ENCODE measurements at places on chromosomes 6 and 20.

GRCh38 chr20:62031462-62032092 lies 34.1 kb downstream of the TAF4 start:
- no peaks in the 10 kb centered on the region for H3K27me3 ChIP-seq
- DNase-seq = no peak
- H3K4me1 ChIP-seq = no peaks in the 10 kb centered on the region
- H3K36me3 ChIP-seq = no peaks in the 10 kb centered on the region
- H3K4me3 ChIP-seq = no peak overlapping the region

- H3K4me3 ChIP-seq = no peak overlapping the region
- H3K27me3 ChIP-seq = no peaks in the 10 kb centered on the region
- no peak overlapping the region for H3K27ac ChIP-seq
- H3K4me1 ChIP-seq = peaks cover 15% of the 10 kb centered on the region
These were observed 49.5 kb upstream of the B4GALT5 start for GRCh38 chr20:49762940-49763766.

- H3K36me3 ChIP-seq = no peaks in the 10 kb centered on the region
- DNase-seq = no peak
- H3K27ac ChIP-seq = no peak overlapping the region
- no peak overlapping the region for H3K4me3 ChIP-seq
These were observed 82.6 kb upstream of the CCDC167 start for GRCh38 chr6:37582306-37582705.

- no peak overlapping the region for H3K4me3 ChIP-seq
- no peaks in the 10 kb centered on the region for H3K27me3 ChIP-seq
- DNase-seq = no peak
- no peaks in the 10 kb centered on the region for H3K36me3 ChIP-seq
- peaks cover 4% of the 10 kb centered on the region for H3K4me1 ChIP-seq
- H3K27ac ChIP-seq = peak overlapping the region; percentile 65
These were observed 63.9 kb downstream of the FHL5 start for GRCh38 chr6:96626759-96627364.

- H3K4me1 ChIP-seq = no peaks in the 10 kb centered on the region
- no peak overlapping the region for H3K4me3 ChIP-seq
- H3K27me3 ChIP-seq = no peaks in the 10 kb centered on the region
- DNase-seq = no peak
- no peak overlapping the region for H3K27ac ChIP-seq
These were observed 406.1 kb downstream of the MAFB start for GRCh38 chr20:40282941-40283340.

- no peak for DNase-seq
- H3K4me1 ChIP-seq = peaks cover 14% of the 10 kb centered on the region
- no peaks in the 10 kb centered on the region for H3K27me3 ChIP-seq
- peaks cover 7% of the 10 kb centered on the region for H3K36me3 ChIP-seq
- H3K27ac ChIP-seq = no peak overlapping the region
- H3K4me3 ChIP-seq = no peak overlapping the region
These were observed 9.2 kb upstream of the SDCBP2 start for GRCh38 chr20:1338096-1338495.

GRCh38 chr6:147624946-147625515 lies 116.5 kb downstream of the SAMD5 start:
- H3K4me3 ChIP-seq = no peak overlapping the region
- no peak for DNase-seq
- no peaks in the 10 kb centered on the region for H3K27me3 ChIP-seq
- H3K4me1 ChIP-seq = no peaks in the 10 kb centered on the region
- H3K36me3 ChIP-seq = no peaks in the 10 kb centered on the region
- H3K27ac ChIP-seq = no peak overlapping the region

DNA sequence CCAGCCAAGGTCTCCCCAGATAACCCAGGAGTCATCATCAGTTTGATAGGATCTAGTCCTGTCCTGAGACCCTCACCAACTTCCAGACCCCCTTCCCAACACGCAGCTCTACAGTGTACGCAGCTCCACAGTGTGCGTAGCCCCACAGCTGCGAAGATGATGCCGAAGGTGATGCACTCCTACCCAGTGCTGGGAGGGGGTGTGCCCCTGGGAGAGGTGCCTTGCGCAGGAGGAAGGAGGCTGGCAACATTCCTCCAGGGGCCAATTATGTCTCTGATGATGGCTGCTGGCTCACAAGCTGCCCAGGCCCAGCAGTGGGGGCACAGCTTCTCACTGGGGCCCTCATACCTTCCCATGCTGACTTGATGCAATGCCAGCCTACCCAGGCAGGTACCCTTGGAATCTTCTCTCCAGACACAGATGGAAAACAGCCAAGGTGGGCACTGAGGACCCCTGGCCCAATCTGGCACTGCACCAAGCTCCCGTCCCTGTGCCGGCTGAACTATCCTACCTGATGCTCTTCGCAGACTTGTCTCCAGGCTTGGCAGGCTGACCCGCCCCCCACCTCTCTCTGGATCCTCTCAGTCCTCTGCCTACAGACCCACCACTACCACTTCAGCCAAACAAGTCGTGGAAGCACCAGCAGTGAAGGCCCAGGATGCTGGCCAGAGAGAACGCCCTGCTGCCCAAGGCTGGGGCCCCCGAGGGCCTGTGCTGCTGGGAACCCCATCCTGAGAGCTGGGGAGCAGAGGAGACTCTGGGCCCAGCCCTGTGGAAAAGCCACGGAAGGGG lies 1.4 kb downstream of the ZNF512B start:
- H3K36me3 ChIP-seq = no peaks in the 10 kb centered on the region
- DNase-seq = peak; percentile 19
- peak overlapping the region; percentile 63 for H3K4me3 ChIP-seq
- peak overlapping the region; percentile 65 for H3K27ac ChIP-seq
- no peaks in the 10 kb centered on the region for H3K4me1 ChIP-seq

DNA sequence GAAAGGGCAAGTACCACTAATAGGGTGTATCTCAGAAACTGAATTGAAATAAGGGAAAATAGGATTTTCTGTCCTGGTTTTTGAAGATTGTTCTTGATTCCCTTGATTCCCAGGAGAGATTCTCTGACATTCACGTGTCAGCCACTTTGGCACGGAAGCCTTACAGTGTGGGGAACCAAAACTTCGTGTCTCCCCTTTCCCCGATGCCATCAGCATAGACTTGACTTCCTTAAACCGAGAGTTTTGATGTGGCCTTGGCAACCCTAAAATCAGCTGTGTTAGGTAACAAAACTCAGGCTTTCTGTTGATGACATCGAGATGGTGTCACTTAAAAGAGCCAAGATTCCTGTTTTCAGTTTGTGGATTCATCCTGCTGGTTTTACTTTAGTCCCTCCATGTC lies 7.5 kb downstream of the HMGN4 start:
- DNase-seq = no peak
- H3K27ac ChIP-seq = no peak overlapping the region
- no peaks in the 10 kb centered on the region for H3K4me1 ChIP-seq
- peaks cover 32% of the 10 kb centered on the region for H3K36me3 ChIP-seq
- no peak overlapping the region for H3K4me3 ChIP-seq

GRCh38 chr6:69846770-69847491 lies 19.4 kb upstream of the COL19A1 start:
- no peak for DNase-seq
- H3K27me3 ChIP-seq = no peaks in the 10 kb centered on the region
- no peaks in the 10 kb centered on the region for H3K4me1 ChIP-seq
- no peaks in the 10 kb centered on the region for H3K36me3 ChIP-seq

- H3K27me3 ChIP-seq = no peaks in the 10 kb centered on the region
- no peak overlapping the region for H3K27ac ChIP-seq
- no peak for DNase-seq
- no peaks in the 10 kb centered on the region for H3K36me3 ChIP-seq
- H3K4me3 ChIP-seq = no peak overlapping the region
- no peaks in the 10 kb centered on the region for H3K4me1 ChIP-seq
These were observed 252.9 kb upstream of the RUNX2 start for GRCh38 chr6:45075246-45075645.

GRCh38 chr6:149940672-149940982 lies 1.2 kb upstream of the ULBP2 start:
- DNase-seq = peak; percentile 57
- peaks cover 72% of the 10 kb centered on the region for H3K27me3 ChIP-seq
- no peak overlapping the region for H3K4me3 ChIP-seq
- no peak overlapping the region for H3K27ac ChIP-seq

DNA sequence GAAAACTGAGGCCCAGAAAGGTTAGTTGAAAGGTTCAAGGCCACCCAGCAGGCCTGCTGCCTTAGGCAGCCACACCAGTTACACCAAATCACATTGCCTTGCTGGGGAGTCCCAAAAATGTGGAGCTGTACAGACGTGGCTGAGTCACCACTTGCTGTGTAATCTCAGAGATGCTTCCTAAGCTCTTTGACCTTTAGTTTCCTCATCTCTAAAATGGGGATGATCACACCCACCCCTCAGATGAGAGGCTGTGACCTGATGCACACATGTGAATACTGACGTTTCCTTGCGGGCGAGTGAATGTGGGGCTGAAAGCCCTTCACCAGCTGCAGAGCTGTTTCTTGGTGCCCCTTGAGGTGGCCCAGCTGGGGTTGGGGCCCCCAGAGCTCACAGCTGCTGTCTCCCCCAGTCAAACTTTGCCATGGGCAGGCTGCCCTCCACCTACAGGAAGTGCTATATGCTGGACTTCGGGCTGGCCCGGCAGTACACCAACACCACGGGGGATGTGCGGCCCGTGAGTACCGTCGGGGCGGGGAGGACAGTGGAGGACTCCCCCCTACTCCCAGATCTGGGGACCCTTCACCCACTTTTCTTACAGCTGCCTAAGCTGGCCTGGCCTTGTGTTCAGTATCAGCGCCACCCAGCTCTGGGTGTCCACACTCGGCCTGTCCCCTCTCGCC lies 11.0 kb downstream of the TTBK1 start:
- no peak overlapping the region for H3K27ac ChIP-seq
- no peaks in the 10 kb centered on the region for H3K4me1 ChIP-seq
- no peak overlapping the region for H3K4me3 ChIP-seq
- H3K36me3 ChIP-seq = no peaks in the 10 kb centered on the region
- H3K27me3 ChIP-seq = no peaks in the 10 kb centered on the region

- H3K27ac ChIP-seq = no peak overlapping the region
- H3K4me1 ChIP-seq = peaks cover 21% of the 10 kb centered on the region
- no peak for DNase-seq
- H3K27me3 ChIP-seq = no peaks in the 10 kb centered on the region
These were observed 30.4 kb downstream of the BFSP1 start for GRCh38 chr20:17500826-17501225.

GRCh38 chr6:52381249-52381648 lies 19.3 kb downstream of the PAQR8 start:
- no peak overlapping the region for H3K4me3 ChIP-seq
- H3K4me1 ChIP-seq = no peaks in the 10 kb centered on the region
- no peaks in the 10 kb centered on the region for H3K36me3 ChIP-seq
- no peaks in the 10 kb centered on the region for H3K27me3 ChIP-seq
- no peak for DNase-seq

Measured in tibial artery (tissue), 4 donors.